ENCODE measurements at places on chromosomes 16 and 17.
A peak's percentile ranks its signal among the peaks of the same experiment; 100 is the strongest.

- DNase-seq: no peak
These were observed 264.2 kb downstream of the IRX3 start for GRCh38 chr16:54022362-54022761.

DNA sequence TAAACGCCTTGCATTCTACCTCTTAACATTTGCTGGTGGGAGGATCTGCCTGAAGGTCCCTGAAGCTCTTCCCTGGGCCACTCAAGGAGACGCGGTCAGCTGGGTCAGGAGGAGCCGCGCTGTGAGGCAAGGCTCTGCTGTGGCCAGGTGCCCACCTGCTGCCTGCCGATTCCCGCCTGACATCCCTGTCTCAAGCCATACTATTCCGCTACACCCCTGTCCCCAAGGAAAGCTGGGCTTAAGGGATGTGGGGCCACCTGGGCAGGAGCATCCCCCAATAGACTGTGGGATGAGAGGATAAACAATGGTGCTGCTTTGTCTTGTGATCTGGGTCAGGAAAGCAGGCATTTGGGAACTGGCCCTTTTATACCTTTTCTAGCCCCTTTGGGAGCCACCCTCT is 5.1 kb downstream of the TPPP3 start:
- DNase-seq: no peak

DNA sequence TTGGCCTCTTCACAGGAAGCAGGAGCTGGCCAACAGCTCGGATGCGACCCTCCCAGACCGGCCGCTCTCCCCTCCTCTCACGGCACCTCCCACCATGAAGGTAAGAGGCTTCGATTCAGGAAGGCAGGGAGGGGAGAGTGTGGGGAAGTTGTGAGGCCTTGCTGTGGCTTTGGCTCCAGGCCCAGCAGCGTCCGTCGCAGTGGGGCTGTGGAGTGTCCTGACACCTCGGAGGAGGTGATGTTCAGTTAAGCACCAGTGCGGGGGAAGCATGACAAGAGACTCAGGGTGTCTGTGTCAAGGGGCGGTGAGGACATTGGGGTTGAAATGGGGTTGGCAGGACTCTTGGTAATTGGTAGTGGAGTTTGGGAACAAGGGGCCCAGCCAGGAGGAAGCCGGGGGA is 109.0 kb downstream of the RAP1GAP2 start:
- no peak for DNase-seq

- DNase-seq: no peak
These were observed 10.8 kb downstream of the POLR2C start for GRCh38 chr16:57473176-57473840.

DNA sequence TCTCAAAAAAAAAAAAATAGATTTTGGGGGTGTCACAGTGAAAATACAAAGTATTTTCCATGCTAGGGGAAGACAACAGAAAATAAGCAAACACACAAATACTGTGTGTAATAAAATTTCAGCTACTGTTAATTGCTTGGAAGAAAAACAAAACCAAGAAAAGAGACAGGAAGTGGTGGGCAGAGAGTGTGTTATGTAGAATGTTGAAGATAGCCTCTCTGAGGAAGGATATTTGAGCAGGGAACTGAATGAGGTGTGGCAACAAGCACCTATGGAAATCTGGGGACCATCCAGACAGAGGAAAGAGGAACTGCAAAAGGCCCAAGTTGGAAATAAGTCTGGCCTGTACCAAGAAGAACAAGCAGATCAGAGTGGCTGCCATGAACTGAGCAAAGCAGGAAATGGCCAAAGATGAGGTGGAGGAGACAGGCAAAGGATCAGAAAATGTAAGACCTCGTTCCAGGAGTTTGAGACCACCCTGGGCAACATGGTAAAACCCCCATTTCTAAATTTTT is 7.8 kb upstream of the USP31 start:
- no peak for DNase-seq

DNA sequence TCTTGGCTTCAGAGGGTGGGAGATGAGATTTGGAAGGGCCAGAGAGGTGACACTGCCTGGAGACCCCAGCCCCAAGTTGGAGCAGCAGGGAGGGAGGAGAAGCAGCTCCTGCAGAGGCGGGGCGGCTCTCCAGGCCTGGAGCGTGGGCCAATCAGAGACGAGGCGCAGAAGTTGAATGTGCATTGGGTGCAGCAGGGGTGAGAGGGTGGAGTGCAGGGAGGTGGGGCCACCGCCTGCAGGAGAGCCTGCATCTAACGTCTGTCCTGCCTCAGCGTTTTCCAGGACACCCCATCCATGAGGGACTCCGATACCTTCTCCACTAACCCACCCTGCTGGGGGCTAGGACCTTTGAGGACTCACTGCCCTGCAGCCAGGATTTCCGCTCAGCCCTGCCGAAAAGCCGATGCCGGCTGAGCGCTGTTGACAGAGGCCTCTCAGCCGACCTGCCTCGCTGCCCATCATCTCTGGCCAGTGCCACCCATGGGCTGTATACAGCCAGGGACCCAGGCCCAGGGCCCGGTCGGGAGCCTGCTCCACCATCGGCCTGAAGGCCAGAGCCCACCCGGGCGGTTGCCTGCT is 146.2 kb downstream of the ENGASE start:
- peak; percentile 11 for DNase-seq

GRCh38 chr17:6279659-6280058 is 155.3 kb downstream of the AIPL1 start:
- no peak for DNase-seq

GRCh38 chr17:61411261-61412142 is 11.9 kb downstream of the TBX2 start:
- no peak for DNase-seq

GRCh38 chr17:42568341-42569111 is 1.6 kb downstream of the MLX start:
- DNase-seq: no peak

- DNase-seq: no peak
These were observed 758 bp upstream of the UBALD2 start for GRCh38 chr17:76264425-76264754.

GRCh38 chr16:72740347-72740746 is 307.6 kb downstream of the ZFHX3 start:
- no peak for DNase-seq

- no peak for DNase-seq
These were observed 5.7 kb upstream of the VEZF1 start for GRCh38 chr17:57993471-57994365.

DNA sequence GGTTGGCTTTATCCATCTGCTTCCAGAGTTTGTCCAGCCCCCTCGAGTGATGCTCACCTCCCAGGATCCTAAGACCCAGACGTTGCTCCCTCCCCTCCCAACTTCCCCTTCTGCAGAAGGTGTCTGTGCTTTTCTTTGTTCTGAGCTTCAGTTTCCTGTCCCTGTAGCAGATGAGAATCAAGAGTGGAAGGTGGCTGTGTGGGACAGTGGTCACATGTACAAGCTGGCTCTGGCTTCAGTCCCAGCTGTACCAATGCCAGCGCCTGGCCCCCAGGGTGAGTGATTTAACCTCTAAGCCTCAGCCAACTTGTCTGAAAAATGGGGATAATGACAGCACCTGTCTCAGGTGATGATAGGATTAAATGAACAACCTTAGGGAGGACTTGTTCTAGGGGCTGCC is 7.7 kb downstream of the PRR15L start:
- no peak for DNase-seq

GRCh38 chr17:57701124-57701523 is 44.0 kb downstream of the CCDC182 start:
- no peak for DNase-seq

- no peak for DNase-seq
These were observed 58.8 kb downstream of the SF3B3 start for GRCh38 chr16:70582280-70582978.

DNA sequence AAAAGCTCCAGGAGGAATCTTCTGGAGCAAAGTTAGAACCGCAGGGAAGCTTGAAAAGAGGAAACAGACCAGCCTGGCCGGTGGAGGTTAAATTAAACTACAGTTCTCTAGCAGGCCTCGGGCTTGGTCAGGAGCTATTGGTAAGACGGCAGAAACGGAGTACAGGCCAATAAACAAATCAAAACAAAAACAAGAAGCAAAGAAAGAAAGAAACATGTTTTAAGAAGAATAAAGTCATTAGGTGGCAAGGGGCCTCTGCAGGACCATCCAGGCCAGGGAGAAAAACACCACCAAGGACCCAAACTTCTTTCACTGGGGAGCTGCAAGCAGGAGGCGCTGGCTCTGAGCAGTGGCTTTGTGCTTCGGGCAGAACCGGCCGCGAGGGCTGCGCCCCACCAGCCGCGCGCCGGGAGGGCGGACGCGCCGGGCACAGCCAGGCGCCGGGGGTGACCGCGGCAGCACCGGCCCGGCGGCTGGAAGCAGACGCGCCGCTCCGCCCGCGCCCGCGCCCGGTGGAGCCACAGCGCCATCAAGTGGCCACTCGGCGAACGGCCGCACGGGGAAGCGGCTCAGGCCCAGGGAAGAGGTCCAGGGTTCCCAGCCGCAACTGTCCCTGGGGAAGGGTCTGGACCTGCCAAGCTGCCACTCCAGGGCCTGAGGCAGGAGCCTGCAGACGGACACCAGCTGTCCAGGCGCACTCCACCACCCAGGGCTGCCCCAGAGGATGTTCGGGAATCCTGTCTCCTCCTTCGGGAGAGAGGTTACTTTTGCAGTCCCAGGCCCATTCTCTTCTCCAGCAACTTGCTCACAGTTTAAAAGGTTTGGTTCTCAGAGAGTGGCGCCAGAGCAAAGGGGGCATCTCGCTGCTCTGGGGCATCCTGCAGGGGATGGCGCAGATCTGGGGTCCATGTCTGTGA is 419.4 kb downstream of the SOX9 start:
- peak; percentile 75 for DNase-seq

DNA sequence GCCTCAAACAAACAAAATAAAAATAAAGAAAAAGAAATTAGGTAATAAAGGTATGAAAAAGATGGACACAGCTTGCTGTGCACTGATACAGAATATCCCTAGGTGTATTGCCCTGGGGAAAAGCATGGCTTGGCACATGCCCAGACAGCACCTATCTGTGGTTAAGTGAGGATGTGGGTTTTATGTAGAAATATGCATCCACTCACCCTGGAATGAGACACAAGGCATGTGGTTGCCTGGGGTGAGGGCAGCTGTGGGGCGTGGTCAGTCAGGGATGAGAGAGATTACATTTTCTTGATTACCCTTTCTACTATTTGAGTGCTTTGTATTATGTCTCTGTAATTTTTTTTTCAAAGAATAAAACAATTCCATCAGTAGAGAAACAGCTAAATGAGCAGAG is 6.9 kb downstream of the PLLP start:
- DNase-seq: peak; percentile 73

- no peak for DNase-seq
These were observed 201.9 kb downstream of the SNX29 start for GRCh38 chr16:12178251-12178990.

- no peak for DNase-seq
These were observed 1.6 kb downstream of the FLOT2 start for GRCh38 chr17:28895794-28896447.
